ENCODE measurements at places on chromosomes 13 and 19.

- no peak overlapping the region for H3K4me3 ChIP-seq
- peaks cover 35% of the 10 kb centered on the region for H3K4me1 ChIP-seq
- H3K27ac ChIP-seq: no peak overlapping the region
- no peak for DNase-seq
- no peaks in the 10 kb centered on the region for H3K36me3 ChIP-seq
Observed at GRCh38 chr13:20706661-20707060, 3.2 kb downstream of the IL17D start.

DNA sequence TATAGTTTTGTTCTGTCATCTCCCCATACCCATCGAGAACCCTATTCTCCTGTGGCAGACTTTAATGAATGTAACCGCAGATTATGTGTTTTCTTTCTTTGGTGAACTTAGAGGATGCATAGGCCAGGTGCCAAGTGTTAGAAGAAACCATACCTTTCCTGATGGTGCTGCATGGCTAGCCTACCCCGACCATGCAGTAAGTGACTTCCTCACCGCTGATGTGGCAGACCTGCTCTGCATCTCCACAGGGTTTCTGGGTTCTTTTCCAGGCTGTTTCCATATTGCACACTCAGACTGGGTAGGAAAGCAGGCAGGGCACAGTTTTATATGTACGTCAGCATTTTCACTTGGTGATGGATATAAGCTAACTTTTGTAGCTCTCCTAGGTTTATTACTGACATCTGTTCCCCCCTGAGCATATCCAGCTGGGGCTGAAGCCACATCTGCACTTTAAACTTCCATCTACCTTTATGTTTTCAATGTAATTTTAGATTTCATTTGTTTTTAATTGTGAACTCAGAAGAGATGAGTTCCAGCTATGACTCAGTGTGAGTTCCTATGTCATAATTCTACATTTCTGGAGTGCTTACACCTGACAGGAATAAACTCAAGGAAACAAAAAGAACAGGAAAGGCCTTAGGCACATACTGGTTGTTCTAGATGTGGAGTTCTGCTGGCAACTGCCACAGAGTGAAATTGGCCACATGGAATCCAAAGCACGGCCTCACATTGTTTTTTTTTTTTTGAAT is 42.3 kb downstream of the LRCH1 start:
- no peak overlapping the region for H3K4me3 ChIP-seq
- no peak for DNase-seq
- peak overlapping the region; percentile 74 for H3K27ac ChIP-seq
- H3K36me3 ChIP-seq: no peaks in the 10 kb centered on the region
- H3K27me3 ChIP-seq: no peaks in the 10 kb centered on the region

- H3K27me3 ChIP-seq: no peaks in the 10 kb centered on the region
- H3K4me1 ChIP-seq: peaks cover 84% of the 10 kb centered on the region
- H3K27ac ChIP-seq: peak overlapping the region; percentile 57
- H3K4me3 ChIP-seq: no peak overlapping the region
Observed at GRCh38 chr13:20826843-20827560, 53.2 kb upstream of the EEF1AKMT1 start.

GRCh38 chr19:3061182-3062161 is 823 bp downstream of the TLE5 start:
- H3K27me3 ChIP-seq: no peaks in the 10 kb centered on the region
- H3K27ac ChIP-seq: peak overlapping the region; percentile 99
- H3K4me3 ChIP-seq: peak overlapping the region; percentile 90
- H3K36me3 ChIP-seq: peaks cover 44% of the 10 kb centered on the region
- no peak for DNase-seq
- H3K4me1 ChIP-seq: peaks cover 55% of the 10 kb centered on the region

GRCh38 chr19:34232566-34233481 is 21.5 kb upstream of the GARRE1 start:
- H3K27ac ChIP-seq: peak overlapping the region; percentile 17
- DNase-seq: no peak
- peaks cover 35% of the 10 kb centered on the region for H3K36me3 ChIP-seq
- H3K4me3 ChIP-seq: no peak overlapping the region
